CD4-positive, alpha-beta T cell (primary cell): ENCODE measurements at places on chromosomes 2 and 18.

GRCh38 chr2:241814393-241814642 is 5.3 kb downstream of the NEU4 start:
- DNase-seq, result no peak

DNA sequence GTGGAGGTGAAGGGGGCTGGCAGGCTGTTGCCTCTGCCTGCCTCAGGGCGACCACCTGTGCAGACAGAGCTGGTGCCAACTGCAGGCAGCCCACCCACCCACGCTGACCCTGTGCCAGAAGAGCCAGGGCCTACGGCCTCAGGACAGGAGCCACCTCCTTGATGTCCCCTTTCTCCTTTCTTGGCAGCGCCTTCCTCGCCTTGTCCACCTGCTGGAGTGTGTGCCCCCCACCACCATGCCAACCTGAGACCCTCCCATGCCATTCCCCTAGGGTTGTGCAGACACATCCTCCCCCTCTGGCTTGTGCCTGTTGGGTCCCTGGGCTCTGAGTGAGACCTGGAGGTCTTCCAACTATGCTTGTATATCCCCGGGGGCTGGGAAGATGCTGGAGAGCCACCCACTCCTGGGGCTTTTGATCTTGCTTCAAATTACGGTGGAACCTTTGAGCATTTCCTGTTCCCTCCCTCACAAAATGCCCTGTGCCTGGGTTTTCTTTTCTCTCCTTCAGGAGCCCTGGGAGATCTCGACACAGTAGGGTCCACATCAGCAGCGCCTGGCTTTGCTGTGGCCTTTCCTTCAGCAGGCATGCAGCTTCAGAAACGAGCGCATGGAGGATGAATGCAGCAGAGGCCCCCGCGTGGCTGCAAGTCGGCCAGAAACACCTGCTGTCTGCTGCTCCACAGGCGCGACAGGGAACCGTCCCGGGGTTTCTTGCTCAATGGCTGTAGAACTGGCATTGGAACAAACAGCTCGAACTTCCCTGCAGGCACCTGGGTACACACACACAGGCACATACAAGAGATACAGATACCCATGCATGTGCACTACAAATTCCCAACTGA is 65.9 kb upstream of the SH3RF3 start:
- DNase-seq, result no peak

DNA sequence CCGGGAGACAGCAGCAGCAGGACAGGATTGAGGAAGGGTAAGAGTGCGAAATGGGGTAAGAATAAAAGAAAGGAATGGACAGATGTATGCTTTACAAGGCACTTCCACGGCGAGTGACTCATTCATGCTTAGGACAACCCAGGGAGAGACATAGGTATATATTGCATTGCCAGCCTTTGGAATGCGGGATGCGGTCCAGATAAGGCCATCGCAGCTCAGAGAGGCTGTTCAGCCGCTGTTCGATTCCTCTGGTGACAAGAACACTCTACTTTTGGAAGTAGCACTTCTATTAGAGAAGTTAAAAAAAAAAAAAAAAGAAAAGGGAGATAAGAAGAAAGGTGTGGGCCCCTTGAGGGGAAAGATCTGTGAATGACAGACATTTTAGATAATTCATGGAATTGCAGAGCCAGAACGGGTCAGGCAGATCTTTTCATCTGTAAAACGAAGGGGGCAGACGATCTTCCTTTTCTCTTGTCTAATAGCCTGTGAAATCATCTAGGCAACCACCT is 819 bp upstream of the NCOA1 start:
- DNase-seq, result peak; percentile 14

DNA sequence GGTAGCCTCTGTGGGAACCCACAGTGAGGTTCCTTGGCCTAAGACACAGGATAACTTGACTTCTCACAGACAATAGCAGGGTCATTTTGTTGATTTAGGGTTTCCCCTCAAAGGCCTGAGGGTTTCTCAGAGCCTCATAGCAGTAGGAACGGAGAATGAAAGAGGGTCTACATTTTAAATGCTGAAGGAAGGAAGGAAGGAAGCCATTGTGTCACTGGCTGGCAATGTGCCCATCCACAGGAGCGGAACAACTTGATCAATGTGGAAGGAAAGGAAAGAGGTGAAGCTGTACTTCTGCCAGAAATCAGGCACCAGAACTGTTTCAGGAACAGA is 5.1 kb downstream of the IL1B start:
- peak; percentile 35 for DNase-seq

GRCh38 chr2:188705191-188705590 is 269.0 kb upstream of the COL3A1 start:
- no peak for DNase-seq

DNA sequence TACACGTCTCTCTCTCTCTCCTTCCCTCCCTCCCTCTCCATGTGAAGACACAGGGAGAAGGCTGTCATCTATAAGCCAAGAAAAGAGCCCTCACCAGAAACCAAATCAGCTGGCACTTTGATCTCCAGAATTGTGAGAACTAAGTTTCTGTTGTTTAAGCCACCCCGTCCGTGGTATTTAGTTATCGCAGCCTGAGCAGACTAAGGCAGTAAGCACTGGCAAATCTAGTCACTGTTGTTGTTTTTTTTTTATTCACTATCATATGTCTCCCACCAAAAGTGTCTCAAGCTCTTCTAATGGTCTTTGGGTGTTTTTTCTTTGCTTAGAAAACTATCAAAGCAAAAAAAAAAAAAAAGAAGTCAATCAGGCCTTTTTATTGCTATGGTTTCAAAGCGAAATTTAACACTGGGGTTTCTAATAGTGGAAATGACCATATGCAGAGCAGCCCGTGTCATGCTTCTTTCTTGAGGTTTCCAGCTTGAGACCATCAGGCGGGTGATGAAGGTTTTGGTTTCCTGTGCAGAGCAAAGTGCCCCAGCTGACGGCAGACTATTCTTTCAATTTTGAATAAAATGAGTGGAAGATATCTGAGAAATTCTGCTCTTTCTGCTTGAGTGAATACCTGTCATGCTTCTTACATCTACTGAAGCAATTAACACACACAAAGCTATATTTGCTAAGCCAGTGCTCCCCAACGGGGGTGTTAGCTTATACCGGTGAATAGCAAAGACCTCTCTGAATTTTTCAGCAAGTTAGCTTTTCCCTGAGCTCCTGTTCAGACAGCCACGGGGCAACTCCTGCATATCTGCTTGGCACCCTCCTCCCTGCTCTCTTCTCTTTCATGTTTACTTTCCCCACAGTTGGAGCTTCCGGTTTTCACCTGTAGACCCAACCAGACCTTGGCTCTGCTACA is 394.1 kb upstream of the ATP5MC3 start:
- DNase-seq, result no peak
